ACHN (cell line): ENCODE measurements at places on chromosomes 13 and 19.

DNA sequence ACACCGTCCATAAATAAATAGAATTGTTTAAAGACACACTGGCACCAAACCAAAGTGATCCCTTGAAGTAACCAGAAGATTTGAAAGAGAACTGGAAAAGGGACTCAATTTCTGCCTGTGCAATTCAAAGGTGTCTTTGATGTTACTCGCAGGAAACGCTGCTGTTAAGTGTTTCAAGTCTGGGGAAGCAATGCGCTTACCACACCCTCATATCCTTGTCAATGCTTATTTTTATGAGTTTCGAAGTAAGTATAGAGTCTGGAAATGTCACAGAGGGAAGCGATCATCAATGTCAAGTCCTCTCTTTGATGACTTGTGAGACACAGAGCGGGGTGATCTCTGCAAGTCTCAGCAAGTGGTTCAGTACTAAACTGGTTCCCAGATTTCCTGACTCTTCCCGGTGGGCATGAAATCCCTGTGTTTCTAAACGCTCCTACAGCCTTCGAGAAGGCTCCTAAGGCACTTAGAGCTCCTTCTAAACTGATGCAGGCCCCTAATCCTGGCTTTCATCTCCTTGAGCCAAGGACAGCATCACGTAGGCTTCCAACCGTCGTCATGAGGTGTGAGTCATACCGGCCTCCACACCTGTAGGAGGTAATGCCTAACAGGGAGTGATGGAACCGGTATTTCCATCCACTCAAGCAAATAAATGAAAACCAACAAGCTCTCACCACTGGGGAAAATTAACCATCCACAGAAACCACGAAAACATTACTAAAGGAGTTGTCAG is 22.8 kb downstream of the SYDE1 start:
- DNase-seq = no peak

GRCh38 chr13:56700324-56700723 is 440.4 kb upstream of the PRR20A start:
- no peak for DNase-seq

DNA sequence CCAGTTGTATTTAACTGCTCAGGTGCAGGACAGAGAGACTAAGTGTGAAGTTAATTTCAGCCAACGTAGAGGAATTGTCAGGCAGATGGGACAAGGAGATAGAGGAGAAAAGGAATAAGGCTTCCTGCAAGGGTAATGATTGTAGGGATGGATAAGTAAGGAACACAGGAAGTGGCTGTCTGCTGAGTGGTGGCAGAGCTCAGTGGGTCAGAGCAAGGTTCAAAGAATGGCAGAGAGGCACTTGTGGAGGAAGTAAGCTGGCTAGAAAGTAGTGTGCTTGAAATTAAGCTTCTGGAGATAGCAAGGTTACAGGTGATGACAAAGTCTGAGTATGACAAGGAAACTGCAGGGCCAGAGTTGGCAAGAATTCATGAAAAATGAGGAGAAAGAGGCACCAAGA is 47.9 kb downstream of the USPL1 start:
- no peak for DNase-seq

DNA sequence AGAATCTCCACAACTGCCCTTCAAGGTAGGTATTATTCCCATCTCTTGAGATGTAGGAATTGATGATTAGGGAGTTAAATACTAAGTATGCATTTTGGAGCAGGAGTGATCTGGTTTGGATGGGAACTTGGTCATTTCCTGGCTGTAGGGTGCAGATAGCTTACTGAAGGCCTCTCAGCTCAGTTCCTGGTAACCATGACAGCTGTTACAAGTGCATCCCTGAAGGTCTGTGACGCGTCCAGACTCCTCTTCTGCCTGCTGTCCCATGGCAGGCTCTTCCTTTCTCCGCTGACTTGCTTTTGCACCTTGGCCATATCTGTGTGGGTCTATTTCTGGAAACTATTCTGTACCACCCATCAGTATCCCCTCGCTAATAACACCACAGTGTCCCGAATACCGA is 387.8 kb downstream of the ZNF536 start:
- no peak for DNase-seq

DNA sequence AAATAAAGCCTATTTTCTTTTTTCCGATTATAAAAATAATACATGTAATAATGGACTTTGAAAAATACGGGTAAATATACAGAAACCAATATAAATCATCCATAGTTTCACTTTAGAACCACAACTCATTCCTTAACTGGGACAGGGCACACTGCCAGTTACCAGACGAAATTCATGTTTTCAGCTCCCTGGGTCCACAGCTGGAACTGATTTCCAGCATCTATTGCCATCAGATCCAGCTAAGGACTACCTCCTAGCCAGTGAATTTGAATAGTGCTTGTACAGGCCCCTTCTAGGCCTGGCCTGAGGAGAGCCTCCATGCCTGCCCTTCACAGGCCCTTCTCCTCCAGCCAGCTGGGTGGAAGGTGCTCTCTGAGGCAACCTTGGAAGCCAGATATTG is 30.0 kb upstream of the ATP12A start:
- DNase-seq = no peak

- no peak for DNase-seq
Measured at GRCh38 chr13:109204657-109205056, 575.2 kb downstream of the MYO16 start.

DNA sequence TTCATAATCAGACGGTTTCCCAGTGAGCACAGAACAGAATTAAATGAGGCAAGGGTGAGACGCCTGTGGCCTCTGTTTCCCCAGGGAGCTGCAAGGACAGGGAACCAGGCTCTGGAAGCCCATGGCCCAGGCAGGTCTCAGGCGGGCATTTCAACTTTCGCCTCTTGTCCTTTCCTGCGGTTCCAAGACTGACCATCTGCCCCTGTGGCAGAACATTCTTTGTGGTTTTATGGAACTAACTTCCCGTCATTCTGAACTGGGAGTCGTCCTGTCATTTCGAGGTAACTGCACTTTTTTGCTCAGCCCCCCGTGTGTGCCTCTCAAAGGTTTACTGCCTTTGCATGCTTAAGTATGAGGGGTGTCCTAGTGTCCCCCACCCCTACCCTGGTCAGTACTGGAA is 70.9 kb downstream of the KL start:
- DNase-seq = no peak

GRCh38 chr13:51814071-51814470 is 10.1 kb upstream of the DHRS12 start:
- DNase-seq = no peak

DNA sequence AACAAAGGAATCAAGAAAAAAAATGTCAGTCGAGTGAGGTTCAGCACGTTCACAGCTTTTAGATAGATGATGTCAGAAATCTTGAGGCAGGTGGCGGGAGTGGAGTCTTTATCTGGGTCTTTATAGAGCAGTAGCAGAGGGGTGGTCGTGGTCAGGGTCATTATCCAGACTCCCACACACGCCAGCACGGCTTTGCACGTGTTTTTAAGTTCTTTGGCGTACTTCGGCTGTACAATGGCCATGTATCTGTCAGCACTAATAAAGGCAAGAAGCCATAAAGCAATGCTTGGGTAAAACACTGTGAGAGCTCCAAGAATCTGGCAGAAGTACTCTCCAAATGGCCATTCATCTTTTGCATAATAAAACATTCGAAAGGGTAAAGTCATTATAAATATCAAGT is 2.9 kb downstream of the GPR18 start:
- no peak for DNase-seq

DNA sequence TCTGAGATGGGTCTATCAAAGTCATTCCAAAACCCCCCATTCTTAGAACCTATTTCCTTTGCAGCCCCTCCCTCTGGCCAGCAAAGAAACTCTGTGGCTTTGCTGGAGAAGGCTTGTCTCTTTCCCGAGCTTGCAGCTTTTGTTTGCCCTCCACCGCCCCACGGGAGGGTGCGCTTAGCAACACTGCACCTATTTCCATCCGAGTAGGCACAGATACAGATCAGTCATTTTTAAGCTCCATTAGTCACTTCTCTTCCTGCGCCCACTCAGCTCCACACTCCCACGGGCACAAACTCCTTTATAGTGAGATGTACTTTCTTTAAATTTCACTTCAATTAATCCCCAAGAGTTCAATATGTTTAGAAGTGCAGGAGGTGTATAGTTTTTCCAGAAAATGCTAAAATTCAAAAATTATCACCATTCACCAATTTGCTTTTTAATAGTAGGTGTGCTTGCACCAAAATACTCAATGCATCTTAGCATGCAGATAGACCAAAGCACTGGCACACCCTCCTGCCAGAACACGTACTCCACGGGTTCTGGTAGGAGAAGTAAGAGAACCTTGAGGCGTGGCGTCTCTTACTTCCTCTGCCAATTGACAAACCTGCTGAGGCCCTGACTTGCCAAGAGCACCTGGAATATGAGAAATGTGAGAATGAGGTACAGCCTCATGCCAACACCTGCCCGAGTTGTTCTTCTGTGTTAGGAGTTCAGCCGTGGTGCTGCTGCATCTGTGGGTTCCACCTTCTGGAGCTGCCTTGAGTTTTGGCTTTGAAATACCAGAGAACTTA is 183.7 kb downstream of the TEX29 start:
- no peak for DNase-seq

- no peak for DNase-seq
Measured at GRCh38 chr19:38093587-38093986, 130.4 kb downstream of the DPF1 start.

DNA sequence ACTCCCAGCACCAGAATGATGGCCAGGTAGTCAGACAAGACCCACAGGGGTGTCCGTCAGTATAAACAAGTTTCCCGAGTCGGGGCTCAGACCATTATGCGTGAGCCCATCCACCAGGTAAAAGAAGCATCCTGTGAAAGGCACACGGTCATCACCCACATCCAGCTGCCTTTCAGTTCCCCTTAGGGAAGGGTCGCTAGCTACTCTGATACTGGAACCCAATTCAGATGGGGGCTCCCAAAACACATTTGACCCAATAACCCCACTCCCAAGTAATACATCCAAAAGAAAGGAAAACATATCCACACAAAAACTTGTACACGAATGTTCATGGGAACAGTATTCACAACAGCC is 66.8 kb downstream of the STK24 start:
- no peak for DNase-seq

GRCh38 chr19:31667106-31667505 is 317.9 kb upstream of the TSHZ3 start:
- DNase-seq = no peak

DNA sequence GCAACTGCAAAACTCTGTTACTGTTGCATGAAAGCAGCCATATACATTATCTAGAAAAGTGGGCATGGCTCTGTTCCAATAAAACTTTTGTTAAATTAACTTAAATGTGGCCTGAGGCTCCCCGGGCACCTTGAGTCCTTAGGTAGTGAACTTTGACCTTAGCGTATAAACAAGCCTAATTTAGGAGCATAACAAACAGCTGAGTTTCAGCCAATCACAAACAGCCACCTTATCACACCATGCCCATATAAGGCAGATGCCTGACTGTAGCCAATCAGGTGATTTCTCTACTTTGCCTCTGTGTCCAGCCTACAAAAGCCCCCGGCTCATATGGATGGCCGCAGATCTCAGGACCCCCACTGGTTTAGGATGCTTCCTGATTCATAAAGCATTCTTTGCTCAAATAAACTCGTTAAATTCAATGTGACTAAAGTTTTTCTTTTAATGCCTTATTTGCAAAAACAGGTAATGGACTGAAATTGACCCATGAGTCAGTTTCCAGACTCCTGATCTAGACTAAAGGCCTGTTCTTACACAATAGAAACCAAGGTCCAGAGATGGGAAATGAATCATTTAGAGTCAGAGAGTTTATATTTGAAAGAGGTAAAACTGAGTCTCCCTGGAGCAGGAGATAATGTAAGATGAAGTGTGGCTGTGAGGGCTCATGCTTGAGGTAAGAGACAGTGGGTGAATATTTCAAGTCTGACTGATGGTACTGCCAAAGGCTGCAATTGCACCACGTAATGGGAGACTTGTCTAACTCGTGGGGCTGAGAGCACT is 130.2 kb downstream of the FGF9 start:
- no peak for DNase-seq

GRCh38 chr19:42269478-42270345 is 660 bp downstream of the CIC start:
- DNase-seq = no peak
